ENCODE measurements at places on chromosomes 4 and X. TPM values are rescaled to one million over a fixed set of nuclear protein-coding genes. Genes with fewer than 3 reads are reported as not detected.

DNA sequence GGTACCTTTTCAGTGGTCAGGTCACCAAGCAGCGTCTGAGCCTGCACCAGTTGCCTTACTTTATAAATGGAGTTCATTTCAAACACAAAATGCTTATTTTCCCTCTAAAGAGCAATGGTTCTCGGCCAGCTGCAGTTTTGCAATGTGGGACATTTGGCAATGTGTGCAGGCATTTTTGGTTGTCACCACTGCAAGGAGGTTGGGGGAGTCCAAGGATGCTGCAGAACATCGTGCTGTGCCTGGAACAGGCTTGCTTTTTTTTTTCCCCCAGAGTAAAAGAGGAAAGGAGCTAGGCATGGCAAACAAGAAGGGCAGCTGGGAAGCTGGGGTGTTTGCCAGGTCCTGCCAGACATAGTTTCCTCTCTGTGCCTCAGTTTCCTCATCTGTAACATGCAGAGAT is 115.6 kb downstream of the GPR143 start:
- no peak for DNase-seq

DNA sequence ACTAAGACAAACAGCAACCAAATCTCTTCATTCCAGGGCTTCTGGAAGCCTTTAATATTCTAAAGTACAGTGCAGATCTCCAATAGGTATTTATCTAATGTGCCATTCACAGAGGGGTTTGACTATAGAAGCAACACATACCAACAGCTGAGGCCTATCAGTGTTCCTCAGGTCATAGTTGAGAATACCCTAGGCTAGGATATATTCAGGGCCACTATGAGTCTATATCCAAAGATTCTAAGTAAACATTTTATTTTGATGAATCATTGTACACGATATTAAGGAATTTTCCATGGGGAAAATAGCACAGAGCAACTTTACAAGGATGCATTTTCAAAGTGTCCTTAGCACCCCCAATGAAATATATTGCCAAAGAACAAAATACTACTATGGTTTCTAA is 9.7 kb downstream of the SMIM10 start:
- no peak for DNase-seq

- no peak for DNase-seq
These were observed 10.1 kb upstream of the MPP1 start for GRCh38 chrX:154815274-154815818.

The ASB9 gene
- 0.14 TPM for total RNA-seq

DNA sequence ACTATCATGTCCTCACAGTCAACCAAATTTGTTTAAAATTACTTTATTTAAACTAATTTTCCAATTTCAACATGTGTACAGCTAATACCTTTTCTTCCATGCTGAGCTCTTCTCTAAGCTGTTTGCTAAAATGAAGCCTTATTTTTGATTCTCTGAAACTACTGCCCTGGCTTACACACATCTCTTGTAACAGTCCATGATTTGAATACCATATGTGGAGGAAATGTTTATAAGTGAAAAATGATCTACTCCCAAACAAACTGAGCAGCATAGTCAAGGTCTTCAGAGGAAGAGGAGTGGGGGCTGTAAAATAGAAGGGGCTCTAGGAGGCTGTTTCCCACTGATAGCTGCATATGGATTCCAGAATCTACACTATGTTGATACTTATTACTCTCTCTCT is 188.7 kb downstream of the ANKRD50 start:
- DNase-seq: no peak

DNA sequence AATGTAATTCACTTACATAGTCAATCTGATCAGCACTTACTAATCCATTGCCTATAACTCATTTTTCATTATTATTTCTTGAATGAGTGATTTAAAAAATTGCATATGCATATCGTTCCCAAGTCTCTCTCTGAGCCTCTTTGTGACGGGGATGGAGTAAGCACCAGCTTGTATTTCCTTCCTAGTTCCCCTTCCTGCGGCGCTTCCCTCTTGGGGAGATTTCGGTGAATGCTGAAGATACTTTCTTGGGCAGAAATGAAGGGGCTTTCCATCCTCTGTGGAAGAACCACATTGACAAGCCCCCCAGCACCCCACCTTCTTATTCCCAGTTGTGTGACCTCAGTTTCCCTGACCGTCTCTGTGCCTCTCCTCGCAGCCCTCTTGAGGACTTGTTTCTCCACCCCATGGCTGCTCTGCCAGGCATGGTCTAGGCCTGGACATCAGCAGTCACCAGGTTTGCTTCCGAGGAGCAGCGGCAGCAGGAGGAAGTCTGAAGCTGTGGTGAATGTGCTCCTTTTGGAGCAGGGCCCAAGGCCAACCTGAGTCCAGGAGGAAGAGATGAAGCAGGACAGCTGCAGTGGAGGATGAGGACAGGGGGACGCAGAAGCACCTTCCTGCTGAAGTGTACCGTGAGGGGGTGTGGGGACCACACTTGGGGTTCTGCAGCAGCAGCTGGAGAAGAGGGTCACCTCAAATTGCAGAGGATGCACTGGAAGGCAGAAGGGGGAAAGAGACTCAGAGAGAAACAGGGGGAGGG is 124.9 kb downstream of the IRF2 start:
- no peak for DNase-seq

The NLRP2B gene
- total RNA-seq: not detected

GRCh38 chr4:120228086-120228485 is 161.4 kb upstream of the MAD2L1 start:
- no peak for DNase-seq

DNA sequence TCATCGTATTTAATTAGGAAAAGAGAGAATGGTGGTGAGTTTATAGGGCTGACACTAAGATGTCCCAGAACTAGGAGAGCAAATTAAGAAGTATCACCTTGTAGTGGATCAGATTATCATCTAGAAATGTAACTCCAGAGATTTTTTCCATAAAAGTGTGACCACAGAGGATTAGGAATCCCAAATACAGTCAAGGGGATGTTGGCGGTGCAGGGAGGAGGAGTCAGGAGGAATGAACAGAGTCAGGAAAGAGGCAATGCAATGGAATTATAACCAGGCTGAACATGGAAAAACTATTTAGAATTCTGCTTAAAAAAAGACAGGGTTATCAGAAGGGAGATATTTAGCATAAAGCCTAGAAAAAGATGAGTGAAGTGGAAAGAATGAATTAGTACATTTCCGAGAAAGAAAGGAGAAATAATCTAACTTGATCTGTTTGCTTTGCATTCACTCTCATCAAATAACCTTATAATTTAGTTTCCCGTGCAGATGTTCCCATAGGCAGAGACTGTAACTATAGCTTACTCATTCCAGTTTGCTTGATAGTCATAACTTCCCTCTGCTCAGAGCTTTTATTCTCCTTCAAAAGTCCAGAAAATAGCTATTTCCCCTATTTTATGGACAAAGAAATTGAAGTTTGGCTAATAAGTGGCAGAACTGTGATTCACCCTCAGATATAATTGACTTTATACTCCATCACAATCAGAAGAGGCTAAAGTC is 56.4 kb downstream of the SCFD2 start:
- DNase-seq: no peak

The RNF175 gene
- total RNA-seq: 0.57 TPM

DNA sequence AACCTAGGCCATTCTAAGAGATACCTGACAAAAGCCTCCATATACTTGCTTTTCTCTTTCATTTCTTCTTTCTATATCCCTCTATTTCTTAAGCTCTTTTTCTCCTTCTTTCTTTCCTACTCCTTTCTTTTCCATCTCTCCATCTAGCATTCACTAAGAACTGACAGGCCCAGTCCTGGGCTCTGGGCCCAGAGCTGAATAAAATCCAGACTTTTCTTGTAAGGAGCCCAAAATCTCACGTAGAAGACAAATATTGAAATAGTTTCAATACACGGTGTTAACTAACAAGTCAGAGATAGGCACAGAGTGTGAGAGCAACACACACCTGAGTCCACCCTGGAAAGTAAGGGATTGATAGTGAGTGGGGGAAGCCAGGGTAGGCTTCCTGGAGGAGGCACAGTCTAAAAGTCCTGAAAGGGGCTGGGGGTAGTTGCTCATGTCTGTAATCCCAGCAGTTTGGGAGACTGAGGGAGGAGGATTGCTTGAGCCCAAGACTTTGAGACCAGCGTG is 73.2 kb upstream of the EFNB1 start:
- DNase-seq: no peak

- no peak for DNase-seq
These were observed 4.4 kb upstream of the BGN start for GRCh38 chrX:153490217-153490930.

DNA sequence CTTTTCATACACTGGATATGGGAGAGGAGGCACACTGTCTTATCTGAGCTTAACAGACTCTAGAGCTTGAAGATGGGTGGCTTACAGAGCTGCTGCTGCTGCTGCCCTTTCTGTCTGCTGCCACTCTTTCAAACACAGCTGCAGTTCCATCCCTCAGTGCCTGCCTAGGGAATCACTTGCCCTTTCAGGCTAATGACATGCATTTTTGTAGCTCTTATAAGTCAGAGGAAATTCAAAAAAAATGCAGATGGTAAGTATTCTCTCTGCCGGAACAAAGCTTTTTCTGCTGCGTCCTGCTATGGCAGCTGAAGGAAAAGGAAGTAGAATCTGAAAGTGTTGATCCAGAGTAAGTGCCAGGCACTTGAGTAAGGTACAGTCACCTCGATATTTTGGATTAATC is 460.4 kb upstream of the DIAPH2 start:
- no peak for DNase-seq

DNA sequence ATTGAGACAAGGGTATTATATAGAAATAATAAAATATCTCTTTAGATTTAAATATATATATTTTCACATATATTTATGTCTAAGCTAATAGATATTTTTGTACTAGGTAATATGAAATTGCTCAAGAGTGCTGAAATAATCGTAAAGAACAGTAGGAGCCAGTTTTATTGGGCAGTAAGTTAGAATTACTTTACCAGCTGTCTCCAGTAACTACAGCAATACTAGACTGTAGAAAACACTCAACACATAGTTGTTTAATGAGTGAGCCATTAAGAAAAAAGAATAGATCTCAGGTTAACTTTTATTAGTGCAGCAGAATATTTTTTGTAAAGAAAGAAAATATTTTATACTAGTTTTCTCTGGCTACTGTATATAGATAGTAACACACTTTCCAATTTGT is 715.2 kb downstream of the TRIML1 start:
- no peak for DNase-seq

The CCDC110 gene
- 0.40 TPM for total RNA-seq

The IBSP gene
- not detected for total RNA-seq

DNA sequence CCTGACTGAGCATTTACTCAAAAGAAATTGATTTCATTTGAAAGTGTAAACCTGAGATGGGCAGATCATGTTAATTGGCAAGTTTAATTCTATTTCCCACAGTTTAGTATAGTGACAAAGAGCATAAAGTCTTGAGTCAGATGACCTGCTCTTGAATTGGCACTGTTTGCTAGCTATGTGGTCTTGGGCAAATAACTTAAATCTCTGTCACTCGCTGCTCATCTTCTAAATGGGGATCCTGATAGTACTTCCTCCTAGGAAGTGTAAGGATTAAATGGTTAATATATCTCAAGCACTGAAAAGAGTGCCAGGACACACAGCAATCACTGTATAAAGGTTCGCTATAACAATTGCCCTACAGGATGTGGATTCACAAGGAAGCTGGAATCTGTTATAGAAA is 242.8 kb upstream of the JADE1 start:
- no peak for DNase-seq

DNA sequence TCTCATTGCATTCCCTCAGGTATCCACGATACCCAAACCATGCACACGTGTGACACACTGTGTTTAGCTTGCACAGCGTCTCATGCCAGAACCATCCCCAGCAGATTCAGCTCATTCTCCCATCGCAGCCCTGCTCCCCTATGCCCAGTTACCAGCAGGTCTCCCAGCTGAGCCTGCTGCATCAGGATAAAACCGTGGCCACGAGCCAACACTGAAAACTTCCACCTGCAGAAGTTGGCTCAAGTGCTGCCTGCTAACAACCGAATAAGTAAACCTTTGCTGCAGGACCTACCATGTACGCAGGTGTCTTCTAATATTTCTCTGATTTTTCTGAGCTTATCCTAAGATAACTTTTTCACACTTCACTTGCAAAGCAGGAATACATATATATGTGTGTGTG is 120.4 kb upstream of the STS start:
- no peak for DNase-seq

GRCh38 chr4:37320513-37321235 is 76.1 kb downstream of the NWD2 start:
- no peak for DNase-seq

DNA sequence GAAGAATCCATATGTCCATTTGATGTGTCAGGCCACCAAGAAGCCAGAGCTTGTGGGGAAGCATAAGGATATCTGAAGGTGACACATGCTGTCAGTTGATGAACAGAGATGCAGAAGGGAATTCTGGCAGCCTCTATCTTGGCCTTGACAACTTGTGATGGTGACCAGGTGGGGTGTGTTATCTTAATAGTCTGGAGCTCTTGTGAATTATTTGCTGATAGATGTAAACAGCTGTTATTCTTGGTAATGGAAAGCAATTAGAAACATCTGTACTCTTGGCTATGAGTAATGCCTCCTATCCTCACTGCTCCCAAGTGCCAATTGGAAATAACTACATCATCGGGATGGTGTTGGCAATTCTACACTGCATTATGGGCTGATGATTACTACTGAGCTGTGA is 51.9 kb downstream of the NAA11 start:
- DNase-seq: no peak

The DKK2 gene
- total RNA-seq: not detected

The ADH1B gene
- total RNA-seq: not detected

The NEIL3 gene
- 18.6 TPM for total RNA-seq

- peak; percentile 41 for DNase-seq
These were observed at the start of gene SPP1 for GRCh38 chr4:87975466-87975865. SPP1 (plus strand) TSS chr4:87975714; CDS start chr4:87976896, 1,182 bp downstream.

The TAB3 gene
- 18.7 TPM for total RNA-seq

DNA sequence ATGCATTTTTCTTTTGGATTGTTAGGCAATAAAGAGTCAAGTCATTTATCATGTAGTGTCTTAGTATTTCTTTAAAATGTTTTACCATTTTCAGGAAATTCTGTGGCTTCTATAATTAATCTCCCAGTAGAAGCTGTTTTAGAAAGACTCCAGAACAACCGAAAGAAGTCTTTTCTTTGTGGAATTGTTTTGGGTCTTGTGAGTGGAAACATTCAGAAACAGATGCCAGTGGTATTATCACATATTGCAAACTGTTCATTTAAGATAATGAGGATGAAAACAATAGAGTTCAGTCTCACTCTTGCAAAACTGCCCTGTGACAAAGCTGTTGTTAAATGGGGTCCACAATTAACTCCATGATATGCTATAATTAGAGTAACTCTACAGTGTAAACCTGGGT is 211.2 kb upstream of the KIT start:
- DNase-seq: no peak

The RAB33A gene
- 24.7 TPM for total RNA-seq

DNA sequence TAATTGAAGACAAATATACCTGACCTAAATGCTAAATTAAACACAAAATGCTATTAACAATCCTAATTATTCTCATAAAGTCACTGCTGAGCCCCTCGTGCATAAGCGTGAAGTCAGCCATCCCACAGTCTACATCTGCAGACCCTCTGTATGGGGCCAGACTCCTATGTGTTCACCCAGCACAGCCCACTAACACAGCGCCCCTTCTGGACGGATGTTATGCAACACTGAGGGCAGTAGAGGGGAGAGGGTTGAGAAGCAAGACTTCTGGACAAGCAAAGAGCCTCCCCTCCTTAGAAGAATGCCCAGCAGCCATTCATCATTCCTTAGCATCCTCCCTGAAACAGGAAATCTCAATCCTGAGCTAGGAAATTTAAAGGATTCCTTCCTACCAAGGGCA is 7.9 kb downstream of the TRPC3 start:
- DNase-seq: peak; percentile 41

Data from activated CD4-positive, alpha-beta T cell treated with anti-CD3 and anti-CD28 coated beads for 36 hours (primary cell).